ENCODE measurements at places on chromosomes 1 and 21.

GRCh38 chr1:232524056-232524455, 105.9 kb downstream of the SIPA1L2 start:
- DNase-seq = no peak

GRCh38 chr1:24351247-24351646, 32.1 kb downstream of the GRHL3 start:
- DNase-seq = no peak

GRCh38 chr1:167679714-167680113, 42.1 kb upstream of the MPZL1 start:
- DNase-seq = no peak

- DNase-seq = peak; percentile 82
These were observed 3.8 kb downstream of the IRF2BP2 start for GRCh38 chr1:234605983-234606783.

DNA sequence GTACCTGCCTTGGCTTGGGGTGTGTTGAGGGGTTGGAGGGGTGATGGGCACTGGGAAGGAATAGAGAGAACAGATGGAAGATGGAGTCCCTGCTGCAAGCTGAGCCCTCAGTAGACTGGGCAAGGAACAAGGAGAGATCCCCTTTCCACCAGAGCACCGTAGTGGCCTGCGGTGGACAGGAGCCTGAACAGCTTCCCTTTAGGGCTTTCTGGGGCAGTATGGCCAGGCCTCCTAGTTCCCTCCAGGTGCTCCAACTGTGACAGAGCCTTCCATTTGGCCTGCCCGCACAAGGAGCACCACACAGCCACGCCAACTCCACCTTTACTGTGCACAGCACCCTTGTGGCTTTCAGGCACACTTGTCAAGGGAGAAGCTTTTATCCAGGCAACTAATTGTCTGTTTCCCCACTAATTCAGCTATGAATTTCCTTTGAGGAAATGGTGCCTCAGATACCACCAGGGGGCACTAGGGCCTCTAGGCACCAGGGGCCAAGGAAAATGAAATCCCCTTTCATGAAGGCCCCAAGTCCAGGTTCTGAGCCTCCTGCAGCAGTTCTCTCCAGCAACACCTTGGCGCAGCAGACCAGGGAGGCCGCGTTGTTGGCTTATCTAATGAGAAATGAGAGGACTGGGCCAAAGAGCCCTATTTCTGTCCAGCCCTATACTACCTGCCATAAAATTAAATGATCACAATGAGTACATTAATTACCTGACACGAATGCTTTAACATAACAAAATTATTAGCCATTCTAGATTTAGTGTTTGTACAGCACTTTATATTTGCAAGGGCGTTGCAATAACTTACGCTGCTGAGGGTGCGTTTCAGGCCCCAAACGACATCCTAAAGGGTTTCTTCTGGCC, 23.1 kb upstream of the ERI3 start:
- peak; percentile 55 for DNase-seq

DNA sequence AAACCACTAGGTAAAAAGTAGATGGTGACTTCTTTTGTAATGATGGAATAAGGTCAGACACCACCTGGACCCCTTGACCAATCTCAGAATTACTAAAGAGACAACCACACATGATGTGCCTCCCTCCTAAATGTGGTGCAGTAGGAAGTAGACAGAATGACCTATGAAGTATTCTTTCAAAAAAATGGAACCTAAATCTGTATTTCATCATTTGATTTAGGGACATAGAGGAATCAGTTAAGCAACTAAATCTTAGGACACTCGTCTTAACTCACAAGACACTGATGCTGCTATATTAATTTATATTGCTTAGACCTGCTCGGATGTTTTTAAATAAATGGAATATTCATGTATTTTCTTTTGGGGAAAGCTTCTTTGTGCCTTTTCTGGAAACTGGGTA, 80.9 kb upstream of the IRF2BP2 start:
- no peak for DNase-seq

- no peak for DNase-seq
These were observed 58.1 kb downstream of the LHX4 start for GRCh38 chr1:180287988-180288705.

- DNase-seq = no peak
These were observed 521 bp upstream of the CDC7 start for GRCh38 chr1:91499904-91500755.

DNA sequence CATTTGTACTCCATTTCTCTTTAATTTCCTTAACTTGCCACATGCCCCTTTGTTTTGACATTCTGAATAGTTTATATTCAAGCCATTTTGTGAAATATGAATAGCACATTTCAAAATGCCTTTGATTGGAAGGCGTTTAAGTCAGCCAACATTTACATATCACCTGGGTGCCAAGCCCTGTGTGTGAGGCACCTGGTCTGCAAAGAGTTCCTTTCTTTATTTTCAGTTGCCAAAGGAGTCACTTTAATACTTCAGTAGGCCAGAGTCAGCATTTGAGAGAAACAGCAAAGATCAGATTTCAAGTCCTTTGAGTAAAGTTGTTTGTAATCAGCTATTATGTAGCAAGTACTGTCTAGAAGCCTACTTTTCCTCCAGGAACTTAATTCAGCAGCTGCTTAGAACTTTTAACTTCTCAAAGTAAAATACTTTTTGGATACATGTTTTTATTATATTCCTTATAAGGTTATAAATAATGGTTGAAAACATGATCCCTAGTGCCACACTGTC, 70.8 kb downstream of the DTL start:
- DNase-seq = no peak

DNA sequence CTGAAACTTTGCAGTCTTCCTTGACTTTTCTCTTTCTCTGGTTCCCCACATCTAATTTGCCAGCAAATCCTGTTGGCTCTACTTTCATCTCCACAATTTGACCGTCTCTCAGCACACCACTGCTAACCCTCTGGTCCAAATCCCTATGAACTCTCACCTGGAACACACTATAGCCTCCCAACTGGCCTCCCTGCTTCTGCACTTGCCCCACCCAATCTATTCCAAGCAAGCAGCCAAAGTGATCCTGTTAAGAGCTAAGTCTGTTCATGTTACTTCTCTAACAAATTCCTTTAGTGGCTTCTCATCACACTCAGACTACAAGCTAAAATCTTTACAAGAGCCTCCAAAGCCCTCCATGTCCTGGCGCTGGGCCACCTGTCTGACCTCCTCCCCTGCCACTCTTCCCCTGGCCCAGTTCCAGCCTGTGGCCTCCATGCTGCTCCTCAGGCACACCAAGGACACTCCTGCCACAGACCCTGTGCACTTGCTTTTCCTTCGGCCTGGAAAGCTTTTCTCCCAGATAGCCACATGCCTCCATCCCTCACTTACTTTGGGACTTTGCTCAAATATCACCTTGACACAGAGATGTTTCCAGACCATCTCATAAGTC, 104.1 kb downstream of the DTL start:
- DNase-seq = no peak

DNA sequence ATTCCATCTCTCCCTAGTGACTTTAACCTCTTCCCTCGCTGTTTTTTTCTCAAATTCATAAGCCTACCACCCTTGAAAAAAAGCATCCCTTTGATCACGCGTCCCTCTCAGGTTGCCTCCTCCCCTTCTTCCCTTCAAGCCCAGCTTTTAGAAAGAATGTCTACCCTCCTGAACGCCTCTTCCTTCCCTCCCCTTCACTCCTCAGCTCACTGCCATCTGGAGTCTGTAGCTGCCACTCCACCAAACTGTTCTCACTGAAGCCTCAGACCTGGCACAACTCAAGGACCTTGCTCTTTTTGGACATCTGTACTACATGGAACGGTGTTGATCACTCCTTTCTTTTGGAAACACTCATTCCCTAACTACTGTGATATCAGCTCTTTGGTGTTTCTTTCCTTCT, 80.6 kb downstream of the SLC25A24 start:
- no peak for DNase-seq

DNA sequence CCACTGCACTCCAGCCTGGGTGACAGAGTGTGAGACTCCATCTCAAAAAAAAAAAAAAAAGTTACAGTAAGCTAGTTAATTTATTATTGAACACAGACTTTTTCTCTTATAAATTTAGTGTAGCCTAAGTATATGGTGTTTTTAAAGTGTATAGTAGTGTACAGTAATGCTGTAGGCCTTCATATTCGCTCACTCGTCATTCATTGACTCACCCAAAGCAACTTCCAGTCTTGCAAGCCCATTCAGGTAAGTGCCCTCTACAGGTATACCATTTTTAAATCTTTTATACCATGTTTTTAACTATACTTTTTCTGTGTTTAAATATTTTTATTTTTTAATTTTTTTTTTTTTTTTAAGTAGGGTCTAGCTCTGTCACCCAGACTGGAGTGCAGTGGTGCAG, 12.1 kb downstream of the POU2F1 start:
- DNase-seq = no peak

- peak; percentile 59 for DNase-seq
These were observed 1.5 kb downstream of the LSS start for GRCh38 chr21:46226920-46227599.

DNA sequence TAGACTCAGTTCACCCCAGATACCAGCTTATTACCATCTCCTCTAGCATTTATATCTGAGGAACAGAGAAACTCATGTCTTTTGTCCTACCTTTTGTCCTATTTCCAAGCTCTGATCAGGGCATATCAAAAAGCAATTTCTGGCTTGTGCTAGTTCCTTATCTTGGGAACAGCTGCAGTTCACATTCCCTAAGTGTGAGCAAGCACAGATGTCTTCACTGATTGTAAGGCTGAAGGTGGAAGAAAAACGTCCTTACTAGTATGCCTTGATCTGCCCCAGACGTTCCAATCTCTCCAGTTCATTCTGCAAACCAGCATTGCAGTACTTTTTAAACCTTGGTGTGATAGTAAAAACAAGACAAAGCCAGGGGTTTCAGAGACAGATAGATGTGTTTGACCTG, 139.8 kb downstream of the NCAM2 start:
- no peak for DNase-seq

GRCh38 chr1:229590119-229590518, 31.6 kb upstream of the ABCB10 start:
- DNase-seq = no peak

DNA sequence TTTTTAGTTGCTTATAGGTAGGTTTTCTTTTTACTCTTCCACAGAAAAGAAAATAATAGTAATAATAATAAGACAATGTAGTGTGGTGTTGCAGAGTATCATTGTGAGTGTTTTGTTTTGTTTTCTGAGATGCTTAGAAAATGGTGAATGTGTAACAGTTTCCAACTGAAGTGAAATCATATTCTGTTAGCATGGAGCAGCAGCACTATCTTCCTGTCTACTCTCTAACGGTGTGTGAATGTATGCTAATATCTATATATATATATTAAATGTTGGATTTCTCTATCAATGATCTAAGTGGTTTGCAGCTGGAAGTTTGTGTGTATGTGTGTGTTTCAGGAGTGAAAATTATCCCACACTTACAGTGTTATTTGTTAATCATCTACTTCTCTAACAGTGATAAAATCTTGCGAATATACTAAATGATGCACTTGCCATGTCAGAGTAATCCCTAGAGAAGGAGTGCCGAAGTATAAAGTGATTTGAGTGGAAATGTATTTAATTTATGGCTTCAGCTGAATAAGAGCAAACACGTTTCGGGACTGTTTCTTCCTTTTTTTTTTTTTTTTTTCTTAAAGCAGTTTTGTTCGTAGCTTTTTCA, 377 bp downstream of the SAMD13 start:
- no peak for DNase-seq

- DNase-seq = no peak
These were observed 1886.9 kb downstream of the NCAM2 start for GRCh38 chr21:22885079-22885478.

GRCh38 chr1:177246710-177247580, 76.2 kb downstream of the BRINP2 start:
- DNase-seq = no peak

DNA sequence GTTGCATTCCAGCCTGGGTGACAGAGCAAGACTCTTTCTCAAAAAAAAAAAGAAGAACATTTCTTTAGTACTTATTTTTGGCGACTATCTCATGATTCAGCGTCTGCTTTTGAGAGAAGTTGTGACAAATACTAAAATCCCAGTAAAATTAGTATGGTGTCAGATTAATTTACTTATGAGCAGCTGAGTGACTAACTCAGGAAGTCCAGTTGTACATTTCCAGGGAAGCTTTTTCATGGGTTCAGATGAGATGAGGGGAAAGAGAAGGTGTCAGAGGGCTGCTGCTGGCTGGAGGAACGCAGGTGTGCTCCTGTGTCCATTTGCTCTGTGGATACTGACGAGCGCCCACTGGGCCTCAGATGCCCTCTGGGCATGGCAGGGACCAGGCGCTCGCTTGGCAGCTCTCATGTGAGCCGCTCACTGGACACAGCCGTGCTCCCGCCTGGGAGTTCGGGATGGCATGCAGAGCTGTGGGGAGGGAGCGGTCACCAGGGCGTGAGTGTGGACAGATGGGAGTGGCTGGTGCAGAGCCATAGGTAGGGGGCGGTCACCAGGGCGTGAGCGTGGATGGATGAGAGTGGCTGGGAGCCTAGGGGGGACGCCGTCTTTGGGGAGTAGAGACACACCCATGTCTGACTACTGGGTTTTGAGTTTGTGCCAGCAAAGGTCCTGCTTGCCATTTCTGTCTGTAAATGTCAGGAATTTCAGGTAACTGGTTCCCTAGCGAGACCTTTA, 55.0 kb downstream of the ADARB1 start:
- no peak for DNase-seq

GRCh38 chr1:181483285-181484195, at the start of gene CACNA1E:
Gene CACNA1E, plus strand, starts transcription at chr1:181483517. Its CDS starts 228 bp downstream, at chr1:181483745.
- no peak for DNase-seq

DNA sequence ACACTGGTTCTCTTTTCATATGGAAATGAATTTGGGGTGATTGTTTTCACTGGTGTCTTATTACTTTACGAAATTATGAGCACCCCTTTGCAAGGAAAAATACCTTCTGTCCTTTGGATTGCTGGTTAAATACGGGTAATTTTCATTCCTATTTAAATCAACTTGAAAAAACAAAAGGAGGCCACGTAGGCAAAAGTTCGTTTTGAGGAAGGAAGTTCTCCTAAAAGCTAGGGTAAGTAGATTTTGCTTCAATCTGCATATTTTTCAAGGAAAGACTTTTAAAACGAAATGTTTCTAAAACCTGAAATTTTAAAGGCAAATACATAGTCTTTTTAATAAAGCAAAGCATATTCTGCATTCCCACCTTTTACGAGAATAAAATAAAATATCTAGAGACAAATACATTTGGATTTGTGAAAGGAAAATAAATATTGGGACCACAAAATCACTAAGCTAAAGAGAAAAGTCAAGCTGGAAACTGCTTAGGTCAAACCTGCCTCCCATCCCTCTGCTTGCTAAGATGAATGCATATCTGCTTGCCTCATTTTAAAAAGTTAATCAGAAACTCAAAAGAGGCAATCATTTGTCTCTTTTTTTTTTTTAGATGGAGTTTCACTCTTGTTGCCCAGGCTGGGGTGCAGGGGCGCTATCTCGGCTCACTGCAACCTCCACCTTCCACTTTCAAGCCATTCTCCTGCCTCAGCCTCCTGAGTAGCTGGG, 70.9 kb upstream of the ETS2 start:
- DNase-seq = no peak

GRCh38 chr1:7233646-7234470, 448.6 kb downstream of the CAMTA1 start:
- no peak for DNase-seq

DNA sequence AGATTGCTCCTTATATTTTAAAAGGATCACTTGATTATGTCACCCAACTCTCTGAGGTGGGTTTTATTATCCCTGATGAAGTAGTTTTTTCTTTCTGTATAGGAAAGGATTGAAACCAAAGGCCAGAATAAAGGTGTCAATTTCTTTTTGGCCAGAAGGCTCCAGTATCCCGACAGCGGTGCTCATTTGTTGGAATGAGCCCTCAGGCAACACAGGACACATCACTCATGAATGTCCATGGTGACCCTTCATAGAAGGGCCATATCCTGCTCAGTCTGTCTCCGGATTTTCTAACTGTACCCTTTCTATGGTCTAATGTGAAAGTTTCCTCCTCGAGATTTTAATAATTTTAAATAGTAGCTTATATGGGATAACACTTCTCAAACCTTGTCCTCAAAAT, 171.3 kb upstream of the USP24 start:
- DNase-seq = no peak
